AG04450 (cell line): ENCODE measurements at places on chromosomes 4 and X.
A peak's percentile ranks its signal among the peaks of the same experiment; 100 is the strongest.

- no peak for DNase-seq
Observed at GRCh38 chrX:85024562-85024961, 20.9 kb downstream of the APOOL start.

DNA sequence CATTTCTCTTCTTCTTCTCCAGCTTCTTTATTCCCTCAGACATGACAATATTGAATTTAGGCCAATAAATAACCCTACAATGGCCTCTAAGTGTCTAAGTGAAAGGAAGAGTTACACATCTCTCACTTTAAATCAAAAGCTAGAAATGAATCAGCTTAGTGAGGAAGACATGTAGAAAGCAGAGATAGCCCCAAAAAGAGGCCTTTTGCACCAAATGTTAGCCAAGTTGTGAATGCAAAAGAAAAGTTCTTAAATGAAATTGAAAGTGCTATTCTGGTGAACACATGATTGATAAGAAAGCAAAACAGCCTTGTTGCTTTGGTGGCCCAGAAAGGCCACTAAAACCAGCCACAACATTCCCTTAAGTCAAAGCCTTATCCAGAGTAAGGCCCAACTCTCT lies 146.2 kb upstream of the HHIP start:
- DNase-seq: no peak

- no peak for DNase-seq
Observed at GRCh38 chr4:139763672-139764071, 98.1 kb downstream of the MGST2 start.

- DNase-seq: no peak
Observed at GRCh38 chr4:13537832-13538177, 6.5 kb downstream of the NKX3-2 start.

- peak; percentile 30 for DNase-seq
Observed at GRCh38 chr4:80407246-80407645, 71.7 kb downstream of the CFAP299 start.

DNA sequence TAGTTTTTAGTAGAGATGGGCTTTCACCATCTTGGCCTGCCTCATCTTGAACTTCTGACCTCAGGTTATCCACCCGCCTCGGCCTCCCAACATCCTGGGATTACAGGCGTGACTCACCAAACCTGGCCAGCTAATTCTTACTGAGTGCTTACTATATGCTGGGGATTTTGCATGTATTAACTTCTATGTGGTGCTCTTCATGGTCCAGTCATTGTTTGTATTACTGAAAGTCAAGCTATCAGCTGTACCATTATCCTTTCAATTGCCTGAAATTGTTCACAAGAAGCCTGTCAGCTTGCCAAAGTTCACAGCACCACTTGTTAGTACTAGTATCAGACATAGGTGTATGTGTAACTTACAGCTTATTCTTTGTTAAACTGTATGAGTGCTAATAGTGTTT lies 1272.1 kb downstream of the ARAP2 start:
- no peak for DNase-seq

DNA sequence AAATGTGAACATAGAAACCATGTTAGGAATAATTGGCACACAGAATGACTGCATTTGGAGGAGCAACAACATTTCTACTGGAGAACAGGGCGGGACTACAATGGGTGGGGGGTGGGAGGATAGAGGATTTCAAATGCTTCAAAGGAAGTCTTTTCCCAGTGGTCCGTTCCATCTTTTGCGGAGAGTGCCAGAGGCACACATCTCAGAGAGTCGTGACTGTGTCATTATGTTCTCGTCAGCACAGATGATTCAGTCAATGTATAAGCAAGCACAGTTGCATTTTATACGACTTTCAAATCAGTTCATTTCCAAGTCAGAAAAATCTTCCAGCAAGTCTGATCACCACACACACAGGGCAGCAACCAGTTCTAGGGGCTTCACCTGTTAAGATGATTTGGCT lies 22.7 kb upstream of the GPR50 start:
- DNase-seq: no peak

- DNase-seq: no peak
Observed at GRCh38 chrX:131729295-131729694, 185.4 kb downstream of the OR13H1 start.

- DNase-seq: no peak
Observed at GRCh38 chr4:72997409-72997808, 72.1 kb downstream of the COX18 start.

DNA sequence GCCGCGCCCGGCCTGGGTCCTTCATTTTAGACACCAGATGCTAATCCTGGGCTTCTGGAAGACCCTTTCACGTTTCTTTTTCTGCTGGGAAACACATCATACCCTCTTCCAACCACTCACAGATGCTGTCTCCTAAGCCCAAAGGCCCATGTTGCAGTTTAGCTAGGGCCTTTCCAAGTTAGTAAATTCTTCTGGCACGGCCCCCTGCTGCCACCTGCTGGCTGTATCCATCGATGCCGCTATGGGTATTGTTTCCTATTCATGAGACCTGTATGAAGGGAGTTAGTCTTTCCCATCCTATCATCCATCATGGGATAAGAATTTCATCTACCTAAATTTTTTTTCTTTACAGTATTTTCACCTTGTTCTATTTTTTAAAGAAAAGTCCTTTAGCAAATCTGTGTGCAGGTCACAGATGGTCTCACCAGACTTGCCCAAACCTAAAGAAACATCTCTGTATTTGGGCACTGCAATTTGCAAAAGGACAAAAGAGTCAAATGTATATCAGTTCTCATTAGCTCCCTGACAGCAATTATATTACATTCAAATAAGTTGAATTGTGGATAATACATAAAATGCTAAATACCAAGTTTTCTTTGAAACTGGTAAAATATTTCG lies 37.8 kb upstream of the SLC9A7 start:
- DNase-seq: no peak

- DNase-seq: no peak
Observed at GRCh38 chr4:27779827-27780226, 919.2 kb downstream of the STIM2 start.

- DNase-seq: no peak
Observed at GRCh38 chr4:89511776-89512175, 204.2 kb upstream of the GPRIN3 start.

GRCh38 chr4:53635697-53636483 lies 44.6 kb upstream of the LNX1 start:
- DNase-seq: no peak

- DNase-seq: no peak
Observed at GRCh38 chr4:14155803-14156202, 528.3 kb upstream of the BOD1L1 start.

DNA sequence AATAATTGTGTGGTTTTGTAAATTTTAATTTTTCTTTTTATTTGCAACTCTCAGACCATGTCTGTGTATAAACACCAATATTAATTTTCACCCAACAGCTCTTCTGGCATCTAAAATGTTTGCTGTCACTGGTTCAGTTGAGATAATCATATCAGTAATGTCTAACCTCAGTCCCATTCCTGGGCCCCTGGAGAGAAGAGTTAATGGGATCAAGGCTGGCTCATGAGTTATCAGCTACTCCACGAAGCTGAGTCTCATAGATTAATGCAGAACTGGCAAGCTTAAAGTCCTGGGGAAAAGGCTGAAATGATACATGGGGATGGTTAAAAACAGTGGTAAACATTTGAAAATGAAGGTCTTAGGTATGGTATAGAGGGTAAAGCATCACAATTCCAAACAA lies 28.4 kb upstream of the TSPAN5 start:
- DNase-seq: no peak

- no peak for DNase-seq
Observed at GRCh38 chr4:119597377-119597776, 31.2 kb downstream of the PDE5A start.

DNA sequence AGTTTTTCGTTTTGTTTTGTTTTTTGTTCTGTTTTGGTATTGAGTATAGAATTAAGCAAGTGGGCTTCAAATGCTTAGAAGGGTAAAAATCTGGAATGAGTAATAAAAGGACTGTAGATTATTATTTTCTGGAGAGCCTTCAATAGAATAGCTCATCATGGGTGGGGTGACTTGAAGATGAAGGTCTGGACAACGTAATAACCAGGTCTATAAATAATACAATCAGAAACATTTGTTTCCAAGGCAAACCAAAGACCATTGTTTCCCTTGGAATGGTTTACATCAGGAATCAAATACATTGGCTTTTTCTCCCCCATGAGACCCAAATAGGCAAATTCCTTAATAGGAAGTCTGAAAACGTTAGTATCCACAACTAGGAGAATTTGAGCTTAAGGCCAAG lies 721.6 kb downstream of the RPA4 start:
- DNase-seq: no peak

- DNase-seq: no peak
Observed at GRCh38 chrX:132676102-132676501, 187.3 kb upstream of the MBNL3 start.

- no peak for DNase-seq
Observed at GRCh38 chrX:131677655-131678628, 134.1 kb downstream of the OR13H1 start.

GRCh38 chr4:107512549-107512948 lies 207.5 kb downstream of the PAPSS1 start:
- no peak for DNase-seq

GRCh38 chr4:8907596-8908205 lies 36.1 kb upstream of the HMX1 start:
- no peak for DNase-seq

- DNase-seq: no peak
Observed at GRCh38 chrX:103092942-103093341, at the start of gene NXF3. TSS of gene NXF3 (minus strand) at chrX:103093143. CDS start at chrX:103093023, 120 bp downstream.

DNA sequence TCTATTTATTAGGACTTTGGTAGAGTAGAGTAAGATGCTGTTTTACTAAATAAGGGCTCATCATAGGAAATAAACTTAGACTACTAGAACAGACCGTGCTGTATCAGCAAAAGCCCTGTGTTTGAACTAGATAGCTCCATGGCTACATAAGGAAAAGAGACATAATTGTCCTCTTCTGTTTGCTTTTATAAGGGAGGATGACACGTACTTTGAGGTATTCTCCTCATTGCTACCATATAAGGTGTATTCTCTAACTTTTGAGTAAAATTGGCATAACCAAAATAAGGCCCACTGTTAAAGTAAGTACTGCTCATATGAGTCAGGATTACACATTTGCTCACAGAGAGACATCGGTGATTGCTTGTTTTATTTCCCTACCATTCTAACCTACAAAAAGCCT lies 64.3 kb downstream of the PDLIM5 start:
- DNase-seq: peak; percentile 64

- DNase-seq: no peak
Observed at GRCh38 chrX:118337687-118338086, 8.2 kb upstream of the WDR44 start.

- no peak for DNase-seq
Observed at GRCh38 chr4:37909332-37910090, 18.6 kb downstream of the TBC1D1 start.

GRCh38 chrX:12802741-12803140 lies 11.5 kb downstream of the PRPS2 start:
- no peak for DNase-seq

- peak; percentile 51 for DNase-seq
Observed at GRCh38 chr4:139656614-139657486, 8.8 kb upstream of the MGST2 start.

GRCh38 chr4:23952258-23952657 lies 62.4 kb upstream of the PPARGC1A start:
- no peak for DNase-seq

DNA sequence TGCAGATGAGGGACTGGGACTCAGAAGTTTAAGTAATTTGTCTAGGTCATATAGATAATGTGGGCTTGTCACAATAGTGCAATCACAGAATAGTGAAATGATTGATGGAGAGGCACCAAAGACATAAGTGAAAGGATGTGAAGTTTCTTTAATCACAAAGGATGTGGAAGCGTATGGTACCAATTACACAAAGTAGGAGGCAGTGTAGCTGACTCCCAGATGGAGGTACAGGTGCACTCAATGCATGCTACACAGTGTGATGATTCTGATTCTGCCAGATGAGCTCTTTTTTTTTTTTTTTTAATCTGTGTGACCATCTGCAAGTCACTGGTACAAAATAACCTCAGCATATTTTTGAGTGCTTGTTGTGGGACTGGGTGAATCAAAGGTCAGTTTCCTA lies 411.3 kb downstream of the SPRY1 start:
- no peak for DNase-seq

GRCh38 chr4:130738233-130738632 lies 1642.3 kb downstream of the C4orf33 start:
- DNase-seq: no peak

- no peak for DNase-seq
Observed at GRCh38 chr4:176207839-176208238, 12.5 kb upstream of the SPATA4 start.

GRCh38 chr4:185532795-185533324 lies 2.4 kb downstream of the PDLIM3 start:
- no peak for DNase-seq

DNA sequence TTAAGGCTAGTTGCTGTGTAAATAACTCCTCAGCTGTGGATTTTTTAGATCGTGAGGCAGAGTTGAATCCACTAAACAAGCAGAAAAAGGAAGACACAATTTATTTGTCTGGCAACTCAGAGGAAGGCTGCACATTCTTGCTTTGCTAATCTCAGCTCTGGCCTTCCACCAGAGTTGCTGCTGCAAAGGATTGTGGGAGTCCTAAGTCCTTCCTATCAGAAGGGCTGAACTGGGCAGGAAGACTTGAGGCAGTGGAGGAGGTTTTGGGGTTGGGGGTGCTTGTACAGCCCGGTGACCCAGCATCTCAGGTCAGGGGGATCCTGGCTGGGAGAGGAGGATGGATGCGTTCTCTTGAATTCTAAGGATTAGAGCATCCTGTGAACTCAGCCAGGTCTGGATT lies 11.0 kb upstream of the VSIG1 start:
- DNase-seq: peak; percentile 3

- no peak for DNase-seq
Observed at GRCh38 chr4:161419822-161420221, 744.0 kb downstream of the FSTL5 start.

DNA sequence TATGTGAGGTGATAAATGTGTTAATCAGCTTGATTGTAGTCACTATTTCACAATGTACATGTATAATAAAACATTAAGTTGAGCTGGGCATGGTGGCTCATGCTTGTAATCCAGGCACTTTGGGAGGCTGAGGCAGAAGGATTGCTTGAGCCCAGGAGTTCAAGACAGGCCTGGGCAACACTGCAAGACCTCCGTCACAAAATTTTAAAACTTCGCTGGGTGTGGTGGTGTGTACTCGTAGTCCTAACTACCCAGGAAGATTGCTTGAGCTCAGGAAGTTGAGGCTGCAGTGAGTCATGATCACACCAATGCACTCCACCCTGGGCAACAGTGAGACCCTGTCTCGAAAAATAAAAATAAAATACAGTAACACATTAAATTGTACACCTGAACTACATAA lies 20.1 kb downstream of the LYAR start:
- DNase-seq: no peak

GRCh38 chrX:9114245-9114644 lies 80.3 kb upstream of the FAM9B start:
- no peak for DNase-seq

DNA sequence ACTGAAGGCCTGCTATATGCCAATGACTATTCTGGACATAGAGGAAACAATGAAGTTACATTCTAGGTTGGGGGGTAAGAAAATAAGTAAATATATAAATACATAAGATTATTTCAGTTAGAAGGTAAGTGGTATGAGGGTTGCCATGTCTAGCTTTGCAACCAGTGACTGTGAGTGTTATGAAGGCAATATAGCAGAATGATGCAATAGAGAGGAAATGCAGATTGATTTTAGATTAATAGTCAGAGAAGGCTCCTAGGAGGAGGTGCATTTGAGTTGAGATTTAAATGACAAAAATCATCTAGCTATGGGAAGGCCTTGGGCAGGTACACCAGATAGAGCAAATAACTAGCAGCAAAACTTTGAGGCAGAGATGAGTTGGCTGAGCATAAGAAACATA lies 243.2 kb downstream of the FBXO8 start:
- no peak for DNase-seq

GRCh38 chrX:23888887-23889501 lies 18.7 kb downstream of the APOO start:
- DNase-seq: no peak

- no peak for DNase-seq
Observed at GRCh38 chrX:11791090-11791489, 33.1 kb downstream of the MSL3 start.
